ENCODE measurements at places on chromosomes 1 and 21.

DNA sequence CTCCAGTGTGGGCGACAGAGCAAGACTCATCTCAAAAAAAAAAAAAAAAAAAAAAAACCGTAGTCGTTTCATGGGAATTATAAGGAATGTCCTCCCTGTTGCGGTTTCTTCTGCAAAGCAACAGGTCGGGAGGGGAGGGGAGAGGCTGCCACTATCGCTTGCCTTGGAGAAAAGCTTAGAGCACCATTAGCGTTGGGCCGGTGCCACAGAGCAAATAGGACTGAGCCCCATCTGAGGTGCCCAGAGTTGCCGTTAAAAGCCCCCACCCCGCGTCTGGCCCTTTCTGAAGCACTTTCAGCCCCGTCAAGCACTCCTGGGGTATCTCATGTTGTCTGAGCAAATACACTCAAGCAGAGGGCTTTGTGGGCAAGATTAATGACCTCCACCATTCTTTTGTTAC, 2.2 kb downstream of the RIPPLY3 start:
- no peak for DNase-seq

- DNase-seq = no peak
These were observed 111.4 kb upstream of the CDC42BPA start for GRCh38 chr1:227429447-227430359.

DNA sequence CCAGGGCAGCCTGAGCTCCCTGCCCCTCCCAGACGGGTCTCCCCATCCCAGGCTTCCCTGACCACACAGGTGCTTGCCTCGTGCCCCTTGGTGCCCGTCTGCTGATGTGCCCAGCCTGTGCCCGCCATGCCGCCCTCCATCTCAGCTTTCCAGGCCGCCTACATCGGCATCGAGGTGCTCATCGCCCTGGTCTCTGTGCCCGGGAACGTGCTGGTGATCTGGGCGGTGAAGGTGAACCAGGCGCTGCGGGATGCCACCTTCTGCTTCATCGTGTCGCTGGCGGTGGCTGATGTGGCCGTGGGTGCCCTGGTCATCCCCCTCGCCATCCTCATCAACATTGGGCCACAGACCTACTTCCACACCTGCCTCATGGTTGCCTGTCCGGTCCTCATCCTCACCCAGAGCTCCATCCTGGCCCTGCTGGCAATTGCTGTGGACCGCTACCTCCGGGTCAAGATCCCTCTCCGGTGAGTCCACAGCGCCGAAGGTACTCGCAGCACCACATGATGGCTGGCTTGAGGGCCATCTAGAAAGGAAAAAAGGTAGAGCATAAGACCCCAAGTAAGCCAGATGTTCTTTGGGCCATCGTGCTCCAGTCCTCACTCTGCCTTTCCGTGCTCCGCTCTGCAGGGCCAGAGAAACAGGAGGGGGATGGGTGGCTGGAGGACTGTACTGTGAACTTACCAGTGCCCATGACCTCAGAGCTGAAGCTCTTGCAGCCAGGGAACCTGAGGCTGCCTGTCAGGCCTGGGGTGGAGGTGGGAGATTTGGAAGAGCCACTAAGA, 1.4 kb downstream of the ADORA1 start:
- DNase-seq = no peak

- DNase-seq = peak; percentile 51
These were observed 7.8 kb downstream of the CAPZB start for GRCh38 chr1:19477284-19478249.

DNA sequence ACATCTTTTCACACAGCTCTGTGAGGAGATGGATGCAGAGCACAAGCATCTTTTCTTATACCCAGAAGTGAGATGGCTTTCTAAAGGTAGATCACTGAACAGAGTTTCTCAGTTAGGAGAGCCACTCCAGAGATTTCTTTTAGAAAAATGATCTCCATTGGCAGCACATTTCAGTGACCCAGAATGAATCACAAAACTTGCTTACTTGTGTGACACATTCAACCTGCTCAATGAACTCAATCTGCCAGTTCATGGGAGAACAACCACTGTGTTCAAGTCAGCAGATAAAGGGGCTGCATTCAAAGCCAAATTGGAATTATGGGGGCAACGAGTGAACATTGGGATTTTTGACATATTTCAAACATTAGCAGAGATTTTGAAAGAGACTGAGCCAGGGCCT, 78.3 kb downstream of the UCHL5 start:
- DNase-seq = no peak

DNA sequence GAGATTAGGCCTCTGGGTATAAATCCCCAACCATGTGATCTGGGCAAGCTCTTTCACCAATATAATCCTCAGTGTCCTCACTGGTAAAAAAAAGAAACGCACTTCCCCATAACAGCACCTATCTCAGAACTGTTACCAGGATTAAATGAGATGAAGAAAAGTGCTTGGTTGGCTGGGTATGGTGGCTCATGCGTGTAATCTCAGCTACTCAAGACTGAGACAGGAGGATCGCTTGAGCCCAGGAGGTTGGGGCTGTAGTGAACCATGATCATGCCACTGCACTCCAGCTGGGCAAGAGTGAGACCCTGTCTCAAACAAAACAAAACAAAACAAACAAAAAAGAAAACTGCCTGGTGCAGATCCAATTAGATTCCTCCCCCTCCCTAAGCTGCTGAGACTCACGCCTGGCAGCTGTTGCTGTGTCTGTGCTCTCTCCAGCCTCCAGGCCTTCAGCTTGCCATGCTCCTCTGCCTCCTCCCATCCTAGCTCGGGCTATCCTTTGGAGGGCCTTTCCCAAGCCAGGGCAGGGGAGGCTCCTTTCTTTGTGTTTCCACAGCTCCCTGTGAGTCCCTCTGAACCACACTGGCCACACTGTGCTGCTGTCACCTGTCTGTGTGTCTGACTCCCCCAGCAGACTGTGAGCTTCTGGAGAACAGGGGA, 19.0 kb downstream of the CYB5RL start:
- DNase-seq = no peak

DNA sequence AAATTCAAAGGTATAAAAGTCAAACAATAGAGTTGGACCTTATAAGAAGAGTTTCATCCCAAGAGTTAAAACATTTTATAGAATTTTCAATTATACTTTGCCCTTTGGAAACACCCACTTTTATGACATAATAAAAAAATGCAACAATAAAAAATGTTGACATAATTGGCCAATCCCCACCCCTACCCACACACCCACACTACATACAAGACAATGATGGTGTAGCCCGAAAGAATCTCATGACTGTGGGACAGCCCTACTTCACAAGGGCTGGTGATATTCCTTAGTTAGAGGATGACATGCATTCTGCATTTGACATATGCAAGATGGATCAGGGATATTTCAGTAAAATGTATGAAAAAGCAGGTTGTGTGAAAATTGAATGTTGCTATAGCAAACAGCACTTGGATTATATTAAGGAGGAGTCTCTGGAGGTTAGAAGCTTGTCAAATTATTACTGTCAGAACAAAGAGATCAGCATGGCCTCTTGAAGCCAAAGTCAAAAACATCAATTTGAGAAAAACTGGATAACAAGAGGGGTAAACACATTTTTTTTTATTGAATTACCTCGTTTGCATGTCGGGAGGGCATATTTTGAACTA, 133.0 kb upstream of the SAMSN1 start:
- DNase-seq = no peak
